Mesenchymal stem cell (in vitro differentiated cells and primary cell): ENCODE measurements at places on chromosomes 2 and 18.

DNA sequence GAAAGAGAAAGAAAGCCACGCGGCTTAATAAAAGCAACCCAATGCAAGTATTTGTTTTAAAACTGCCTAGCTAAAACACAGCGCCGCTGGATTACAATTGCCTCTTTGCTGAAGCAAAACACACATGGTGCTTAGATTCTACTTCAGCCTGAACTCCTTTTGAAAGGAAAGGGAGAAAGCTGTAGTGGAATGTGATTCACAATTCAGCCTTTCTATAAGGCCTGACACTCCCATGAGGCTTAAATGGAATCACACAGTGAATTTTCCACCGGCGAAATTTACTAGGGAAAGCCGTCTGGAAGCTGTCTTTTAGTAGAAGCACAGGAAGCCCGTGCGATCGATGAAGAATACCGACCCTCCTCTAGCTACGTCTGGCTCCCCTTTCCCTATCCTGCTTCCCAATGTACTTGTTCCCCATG lies 348.0 kb downstream of the DLGAP1 start:
- no peak for DNase-seq

DNA sequence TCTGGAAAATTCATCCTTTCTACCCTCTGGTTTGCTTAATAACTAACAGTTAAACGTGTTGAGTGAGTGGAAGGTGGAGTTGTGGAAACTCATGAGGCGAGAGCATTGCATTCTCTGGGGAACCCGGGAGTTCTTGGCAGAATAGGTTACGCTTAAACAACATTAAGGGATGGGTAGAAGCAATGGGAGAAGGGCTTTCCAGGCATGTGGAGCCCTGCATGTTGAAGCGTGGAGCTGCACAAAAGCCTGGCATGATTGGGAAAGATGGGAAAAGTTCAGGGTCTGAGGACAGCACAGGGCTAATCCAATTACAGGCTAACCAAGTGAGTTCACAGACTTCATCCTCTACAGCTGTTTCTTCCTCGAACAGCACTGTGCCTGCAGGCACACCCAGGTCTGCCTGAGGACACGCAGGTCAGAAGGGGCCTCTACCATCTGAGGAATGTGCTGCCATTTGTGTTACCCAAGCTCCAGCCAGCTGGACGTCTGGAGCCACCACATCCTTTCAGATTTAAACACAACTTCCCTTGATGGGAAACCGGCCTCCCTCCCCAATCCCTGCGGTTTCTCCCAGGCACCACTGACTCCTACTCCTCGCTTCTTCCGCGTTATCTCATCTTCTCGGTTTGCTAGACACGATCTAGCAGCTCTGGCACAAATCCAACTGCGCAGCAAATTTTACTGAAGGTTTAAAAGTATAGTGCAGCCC lies 164.2 kb downstream of the ANTXR1 start:
- peak; percentile 100 for DNase-seq

DNA sequence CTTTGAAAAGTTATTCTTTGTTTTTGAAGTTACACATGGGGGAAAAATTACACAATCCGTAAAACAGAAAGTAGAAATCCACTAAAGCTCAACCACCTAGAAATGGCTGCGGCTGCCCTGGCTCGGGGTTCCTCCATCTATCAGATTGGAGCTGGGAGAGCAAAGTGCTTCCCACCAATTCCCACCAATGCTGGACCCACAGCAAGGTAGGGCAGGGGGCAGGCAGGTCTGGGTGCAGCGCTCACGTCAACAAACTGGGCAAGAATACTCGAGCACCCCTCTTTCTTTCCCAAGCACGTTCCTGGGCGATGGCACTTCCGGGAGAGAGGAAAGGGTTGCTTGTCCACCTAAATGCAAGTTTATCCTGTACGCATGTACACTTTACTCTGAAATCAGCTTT lies 217.6 kb downstream of the NDUFA10 start:
- DNase-seq: no peak

- no peak for DNase-seq
Measured at GRCh38 chr2:169838743-169839489, 11.7 kb downstream of the UBR3 start.

DNA sequence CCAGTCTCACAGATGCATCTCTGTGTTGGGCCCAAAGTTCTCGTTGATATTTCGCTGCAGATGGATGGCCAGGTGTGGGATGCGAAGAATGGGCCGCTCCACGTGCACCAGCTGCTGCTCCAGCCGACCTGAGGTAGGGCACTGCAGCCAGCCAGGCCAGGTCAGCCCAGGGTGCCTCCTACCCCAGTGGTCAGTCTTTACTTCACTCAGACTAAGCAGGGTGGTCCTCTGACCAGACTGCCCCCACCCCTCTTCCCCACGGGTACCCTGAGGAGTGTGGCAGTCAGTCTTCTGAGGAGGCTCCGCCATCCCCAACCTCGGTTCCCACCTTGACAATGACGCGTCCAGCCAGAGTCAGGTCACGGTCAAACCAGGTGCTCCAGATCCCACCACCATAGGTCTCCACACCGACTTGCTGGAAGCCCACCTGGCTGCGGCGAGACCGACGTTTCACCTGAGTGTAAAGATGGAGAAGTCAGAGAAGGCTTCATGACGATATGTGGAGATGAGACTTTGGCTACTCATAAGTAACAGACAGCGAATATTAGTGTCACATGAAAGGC lies 1.7 kb downstream of the DNPEP start:
- DNase-seq: no peak

DNA sequence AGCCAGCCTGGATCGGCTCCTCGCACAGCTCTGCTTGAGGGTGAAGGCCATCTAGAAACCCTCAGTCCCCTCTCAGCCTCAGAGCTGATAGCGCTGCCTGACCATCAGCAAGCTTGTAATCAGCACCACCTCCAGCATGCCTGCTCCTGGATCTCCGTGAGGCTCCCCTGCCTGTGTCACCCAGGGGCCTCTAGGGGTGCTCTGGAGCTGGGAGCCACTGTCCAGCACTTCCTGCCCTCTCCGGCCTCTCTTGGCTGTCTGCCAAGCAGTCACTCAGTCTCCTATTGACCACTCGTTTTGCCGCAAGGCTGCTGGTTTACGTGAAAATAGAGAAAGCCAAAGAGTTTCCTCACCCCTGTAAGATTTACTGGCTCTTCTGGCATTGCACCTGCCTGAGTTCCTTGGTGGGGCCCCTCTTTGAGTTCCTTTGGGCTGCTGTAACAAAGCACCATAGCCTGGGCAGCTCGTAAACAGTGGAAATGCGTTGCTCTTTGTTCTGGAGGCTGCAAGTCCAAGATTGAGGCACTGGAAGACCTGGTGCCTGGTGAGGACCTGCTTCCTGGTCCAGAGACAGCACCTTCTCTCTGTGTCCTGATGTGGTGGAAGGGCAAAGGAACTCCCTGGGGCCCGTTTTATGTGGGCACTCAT lies 17.9 kb downstream of the CAPN10 start:
- DNase-seq: peak; percentile 73

DNA sequence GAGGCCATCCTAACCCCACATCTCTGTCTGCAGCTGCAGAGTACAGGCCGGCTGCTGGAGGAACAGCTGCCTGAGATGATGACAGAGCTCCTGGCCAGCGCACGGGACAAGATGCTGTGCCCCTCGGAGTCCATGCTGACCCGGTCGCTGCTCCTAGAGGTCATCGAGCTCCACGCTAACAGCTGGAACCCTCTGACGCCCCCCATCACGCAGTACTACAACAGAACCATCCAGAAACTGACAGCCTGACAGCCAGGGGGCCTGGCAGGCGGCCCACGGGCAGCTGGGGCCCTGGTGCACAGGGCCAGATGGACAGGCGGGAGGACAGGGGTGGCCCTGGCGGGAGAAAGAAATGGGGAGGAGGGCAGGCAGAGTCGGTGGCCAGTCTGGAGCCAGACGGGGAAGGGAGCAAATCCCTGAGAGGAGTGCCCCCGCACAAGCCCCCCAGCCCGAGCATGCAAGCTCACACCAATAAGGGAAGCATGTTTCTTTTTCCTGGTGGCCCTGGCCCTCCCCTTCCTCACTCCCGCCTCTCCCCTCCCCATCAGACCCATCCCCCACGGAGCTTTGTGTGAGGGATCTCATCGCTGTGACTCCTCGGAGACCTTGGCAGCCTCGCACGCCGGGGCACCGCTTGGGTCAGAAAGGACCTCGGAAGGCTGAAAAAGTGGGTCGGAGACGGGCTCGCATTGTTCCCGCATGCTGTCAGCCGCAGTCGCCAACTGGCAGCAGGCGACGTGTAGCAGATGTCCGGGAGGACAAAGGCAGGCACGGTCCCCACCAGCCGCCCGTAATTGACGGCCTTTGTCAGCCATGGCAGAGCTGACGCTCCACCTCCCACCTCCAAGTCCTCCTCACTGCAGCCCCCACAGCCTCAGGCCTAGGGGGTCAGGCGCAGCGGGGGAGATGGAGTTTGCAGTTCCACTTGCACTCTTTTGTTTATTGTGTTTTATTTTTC lies 91.2 kb downstream of the SMAD7 start:
- DNase-seq: no peak

- DNase-seq: no peak
Measured at GRCh38 chr2:199465988-199466691, 8.4 kb upstream of the SATB2 start.
